ENCODE measurements at places on chromosomes 3 and 15.
A peak's percentile ranks its signal among the peaks of the same experiment; 100 is the strongest.

DNA sequence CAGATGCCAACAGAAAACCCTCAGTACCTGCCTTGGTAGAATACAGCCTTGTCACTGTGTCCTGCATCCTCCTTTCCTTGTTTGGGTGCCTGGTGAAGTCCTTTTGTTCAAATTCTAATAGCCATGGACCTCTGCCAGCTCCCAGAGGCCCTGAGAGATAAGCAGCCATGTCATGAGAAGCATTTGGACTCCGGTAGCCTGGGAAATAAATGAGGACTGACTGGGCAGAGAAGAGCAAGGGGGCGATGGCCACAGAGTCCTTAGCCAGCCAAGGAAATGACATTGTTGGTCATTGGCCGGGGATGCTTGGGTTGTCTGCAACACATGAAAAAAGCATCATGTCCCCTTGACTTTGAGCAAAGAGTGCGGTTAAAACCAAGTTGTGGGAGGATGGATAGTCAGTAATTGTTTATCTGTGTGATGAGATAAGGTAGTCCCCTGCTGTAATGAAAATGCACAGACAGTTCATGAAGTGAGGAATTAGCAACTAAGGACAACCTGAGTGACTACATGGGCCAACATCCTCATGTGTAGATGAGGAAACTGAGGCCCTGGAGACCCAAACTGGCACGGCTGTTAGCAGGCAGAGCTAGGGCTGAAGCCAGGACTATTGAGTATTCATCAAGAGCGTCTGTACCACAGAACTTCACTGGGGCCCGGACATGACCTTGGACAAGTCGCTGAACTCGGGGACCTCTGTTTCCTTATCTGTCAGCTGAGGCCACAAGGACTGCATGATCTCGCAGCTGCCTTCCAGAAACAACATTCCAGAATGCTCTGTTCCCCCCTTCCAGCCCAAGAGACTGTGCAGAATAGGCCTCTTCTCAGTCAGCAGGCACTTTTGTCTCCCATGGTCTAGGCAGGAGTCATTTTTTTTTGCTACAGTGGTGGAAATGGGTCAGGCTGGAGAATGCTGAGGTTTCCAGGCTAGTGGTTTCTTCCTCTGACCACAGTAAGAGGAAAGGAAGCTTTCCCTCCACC lies 90.5 kb upstream of the CTDSPL start:
- no peak for DNase-seq

DNA sequence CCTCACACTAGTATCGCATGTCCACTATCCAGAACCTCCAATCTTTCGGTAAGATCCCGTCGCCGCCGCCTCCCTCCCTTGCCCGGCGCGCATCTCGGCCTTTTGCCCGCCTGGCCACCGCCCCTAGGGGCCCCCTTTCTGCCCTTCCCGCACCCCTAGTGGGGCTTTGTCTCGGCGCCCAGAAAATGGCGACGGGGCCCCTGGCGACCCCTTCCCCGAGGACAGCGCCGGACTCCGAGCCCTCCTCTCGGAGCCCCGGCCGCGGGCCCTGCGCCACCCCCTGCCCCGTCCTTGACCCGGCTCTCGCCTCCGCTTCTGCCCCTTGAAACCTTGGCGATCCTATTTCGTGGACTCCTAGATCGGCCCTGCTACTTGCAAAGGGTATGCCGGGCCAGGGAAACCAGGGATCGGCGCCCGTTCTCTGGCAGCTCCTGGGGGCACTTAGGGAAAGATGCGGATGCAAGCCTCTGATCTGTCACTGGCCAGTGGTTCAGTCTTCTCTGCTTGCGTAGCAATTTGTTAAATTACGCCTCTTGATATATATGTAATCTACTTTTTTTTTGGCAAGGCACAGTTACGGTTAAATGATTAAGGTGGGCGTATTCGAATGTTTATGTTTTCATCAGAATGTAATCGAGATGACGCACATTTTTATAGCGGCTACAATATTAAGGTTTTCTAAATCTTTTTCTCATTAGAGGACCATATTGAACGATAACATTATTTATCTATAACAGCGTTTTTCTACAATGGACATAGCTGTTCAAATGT lies 603 bp downstream of the EIF1B start:
- peak; percentile 22 for DNase-seq

- no peak for DNase-seq
Measured at GRCh38 chr3:126106336-126107202, 22.6 kb upstream of the SLC41A3 start.

GRCh38 chr3:23923786-23924185 lies 6.9 kb downstream of the RPL15 start:
- DNase-seq, result no peak

GRCh38 chr15:31262901-31263671 lies 63.5 kb upstream of the KLF13 start:
- DNase-seq, result no peak

GRCh38 chr3:184815046-184815930 lies 3.3 kb downstream of the VPS8 start:
- DNase-seq, result no peak

- no peak for DNase-seq
Measured at GRCh38 chr15:59591356-59591755, 20.2 kb upstream of the GCNT3 start.

DNA sequence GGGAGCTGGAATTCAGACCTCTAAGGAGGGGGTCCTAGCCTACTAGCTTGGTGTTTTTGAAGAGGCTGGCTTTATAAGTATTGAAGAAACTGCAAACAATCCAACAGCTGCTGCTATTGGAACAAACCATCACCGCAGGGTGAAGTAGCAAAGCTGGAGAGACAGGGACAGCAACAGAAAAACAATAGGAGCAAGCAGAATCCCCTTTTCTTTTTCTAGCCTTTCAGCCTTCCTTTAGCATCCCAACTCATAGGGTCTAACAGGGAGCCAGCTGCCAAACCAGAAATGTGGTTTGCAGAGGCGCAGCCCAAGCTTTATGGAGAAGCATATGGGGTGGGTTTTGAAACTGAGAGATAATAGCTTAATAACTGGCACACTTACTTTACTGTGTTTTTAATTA lies 106.2 kb upstream of the CHMP2B start:
- DNase-seq, result no peak

GRCh38 chr3:31699309-31699953 lies 166.7 kb downstream of the STT3B start:
- no peak for DNase-seq

DNA sequence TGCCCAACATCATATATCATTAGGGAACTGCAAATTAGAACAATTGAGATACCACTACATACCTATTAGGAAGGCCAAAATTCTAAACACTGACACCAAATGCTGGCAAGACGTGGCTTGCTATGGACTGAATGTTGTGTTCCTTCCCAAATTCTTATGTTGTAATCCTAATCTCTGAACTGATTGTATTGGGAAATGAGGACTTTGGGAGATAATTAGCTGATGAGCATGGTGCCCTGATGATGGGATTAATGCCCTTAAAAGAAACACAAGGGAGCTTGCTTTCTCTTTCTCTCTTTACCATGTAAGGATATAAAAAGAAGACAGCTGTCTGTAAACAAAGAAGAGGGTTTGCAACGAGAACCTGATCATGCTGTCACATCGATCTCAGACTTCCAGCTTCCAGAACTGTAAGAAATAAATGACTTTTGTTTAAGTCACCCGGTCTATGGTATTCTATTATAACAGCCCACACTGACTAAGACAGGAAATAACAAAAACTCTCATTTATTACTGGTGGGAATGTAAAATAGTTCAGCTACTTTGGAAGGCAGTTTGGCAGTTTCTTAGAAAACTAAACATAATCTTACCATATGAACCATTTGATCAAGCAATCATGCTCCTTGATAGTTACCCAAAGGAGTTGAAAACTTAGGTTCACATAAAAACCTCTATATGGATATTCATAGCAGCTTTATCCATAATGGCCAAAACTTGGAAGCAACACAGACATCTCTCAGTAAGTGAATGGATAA lies 458.3 kb upstream of the CBLB start:
- DNase-seq, result no peak

- no peak for DNase-seq
Measured at GRCh38 chr3:30855400-30856292, 38.8 kb downstream of the GADL1 start.

DNA sequence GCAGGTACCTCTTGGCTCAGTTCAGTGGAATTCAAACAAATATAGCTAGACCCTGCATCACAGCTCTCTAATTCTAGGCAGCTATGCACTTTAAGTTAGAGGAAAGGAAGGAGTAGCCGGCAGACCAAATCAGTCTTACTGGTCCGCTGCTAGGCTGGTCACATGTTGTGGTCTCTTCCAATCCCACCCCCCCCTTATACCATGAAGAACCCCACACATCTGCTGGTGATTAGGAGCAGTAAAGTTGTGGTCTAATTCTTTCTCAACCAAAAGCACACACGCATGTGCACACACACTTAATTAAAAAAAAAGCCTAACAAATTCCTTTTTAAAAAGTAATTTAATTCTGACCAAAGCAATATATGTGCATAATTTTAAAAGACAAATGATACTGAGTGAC lies 16.7 kb upstream of the SH3GL3 start:
- DNase-seq, result no peak

- DNase-seq, result no peak
Measured at GRCh38 chr3:50612234-50612882, 784 bp upstream of the CISH start.

- DNase-seq, result no peak
Measured at GRCh38 chr3:109644332-109644731, 307.0 kb upstream of the DPPA4 start.

GRCh38 chr15:69755551-69756310 lies 303.1 kb downstream of the RPLP1 start:
- DNase-seq, result peak; percentile 50

DNA sequence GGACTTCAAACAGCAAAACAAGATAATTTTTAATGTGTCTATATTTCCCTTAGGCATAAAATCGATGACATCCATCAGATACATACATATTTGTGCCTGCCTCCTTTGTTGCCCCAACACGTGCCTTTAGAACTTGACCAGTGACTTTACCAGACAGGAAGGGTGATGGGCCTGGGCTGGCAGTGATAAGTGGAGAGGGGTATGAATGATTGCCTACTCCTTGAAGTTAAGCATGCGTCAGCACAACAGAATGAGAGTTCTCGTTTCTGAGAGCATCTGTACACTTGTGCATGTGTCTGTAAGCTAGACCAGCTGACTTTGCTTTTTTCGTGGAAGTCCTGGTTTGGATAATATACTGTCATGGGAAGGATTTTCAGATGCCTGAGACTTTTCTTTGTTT lies 54.9 kb upstream of the COL6A6 start:
- no peak for DNase-seq

- no peak for DNase-seq
Measured at GRCh38 chr15:74630284-74631086, 14.8 kb downstream of the CLK3 start.

- DNase-seq, result no peak
Measured at GRCh38 chr3:67976663-67977062, 322.3 kb upstream of the SUCLG2 start.

DNA sequence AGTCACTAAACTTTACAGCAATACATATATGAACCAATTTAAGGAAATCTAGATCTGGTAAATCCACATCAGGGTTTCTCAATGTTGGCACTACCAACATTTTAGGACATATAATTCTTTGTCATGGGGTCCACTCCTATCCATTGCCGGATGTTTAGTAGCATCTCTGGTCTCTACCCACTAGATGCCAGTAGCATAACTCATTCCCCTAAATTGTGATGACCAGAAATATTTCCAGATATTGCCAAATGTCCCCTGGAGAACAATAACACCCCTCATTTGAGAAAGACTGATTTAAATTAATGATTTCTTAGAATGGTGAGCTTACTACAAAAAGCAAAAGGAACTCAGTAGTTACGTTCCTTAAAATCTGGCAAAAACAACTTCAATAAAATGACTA lies 23.1 kb upstream of the ANKRD28 start:
- DNase-seq, result no peak

DNA sequence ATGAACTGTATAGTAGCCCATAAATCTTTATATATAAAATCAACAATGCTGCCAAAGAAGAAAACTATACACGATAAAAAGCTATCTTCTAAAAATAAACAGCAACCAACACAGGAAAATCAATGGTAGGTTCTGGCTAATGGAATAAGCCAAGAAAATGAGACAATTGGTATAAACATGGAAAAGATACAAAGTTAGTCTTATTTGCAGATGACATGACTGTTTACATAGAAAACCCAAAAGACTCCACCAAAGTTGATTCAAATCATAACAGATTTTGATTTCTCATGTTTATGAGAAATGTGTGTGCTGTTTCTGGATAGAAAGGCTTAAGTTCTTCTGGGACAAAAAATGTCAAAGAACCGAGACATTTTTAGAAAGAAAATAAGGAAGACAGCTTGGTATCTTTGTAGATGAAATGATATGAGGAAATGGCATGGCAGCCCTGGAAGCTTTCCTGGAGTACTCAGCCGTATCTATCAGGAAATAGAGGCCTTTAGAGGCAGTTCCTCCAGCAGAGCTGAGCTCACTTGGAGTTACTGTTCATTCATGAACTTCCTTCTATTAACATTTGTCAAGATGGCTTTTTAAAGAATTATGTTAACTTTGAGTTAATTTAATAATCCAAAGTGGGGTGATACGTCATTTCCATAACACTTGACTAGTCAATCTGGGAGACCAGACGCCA lies 36.7 kb upstream of the VILL start:
- DNase-seq, result no peak

DNA sequence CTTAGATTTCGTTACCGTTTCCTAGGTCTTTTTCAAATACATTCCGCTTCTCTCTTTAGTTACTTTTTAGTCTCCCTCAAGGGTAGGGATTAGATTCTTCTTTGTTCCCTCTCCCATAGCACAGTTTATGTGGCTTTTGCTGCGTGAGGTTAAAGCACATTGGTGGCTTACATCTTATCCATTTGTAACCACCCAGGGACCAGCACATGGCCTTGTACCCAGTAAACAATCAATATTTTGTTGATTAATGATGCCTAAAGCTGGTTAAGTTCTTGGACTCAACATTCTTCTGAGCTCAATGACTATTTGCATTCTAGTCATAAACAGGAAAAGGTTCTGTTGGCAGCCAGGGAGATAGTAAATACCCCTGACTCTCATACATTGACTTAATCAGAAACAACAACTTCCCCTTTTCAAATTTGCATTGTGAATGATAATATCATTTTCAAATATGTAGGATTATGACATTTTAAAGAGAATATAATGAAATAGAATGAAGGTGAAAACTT lies 60.2 kb downstream of the CACNA1D start:
- peak; percentile 17 for DNase-seq

DNA sequence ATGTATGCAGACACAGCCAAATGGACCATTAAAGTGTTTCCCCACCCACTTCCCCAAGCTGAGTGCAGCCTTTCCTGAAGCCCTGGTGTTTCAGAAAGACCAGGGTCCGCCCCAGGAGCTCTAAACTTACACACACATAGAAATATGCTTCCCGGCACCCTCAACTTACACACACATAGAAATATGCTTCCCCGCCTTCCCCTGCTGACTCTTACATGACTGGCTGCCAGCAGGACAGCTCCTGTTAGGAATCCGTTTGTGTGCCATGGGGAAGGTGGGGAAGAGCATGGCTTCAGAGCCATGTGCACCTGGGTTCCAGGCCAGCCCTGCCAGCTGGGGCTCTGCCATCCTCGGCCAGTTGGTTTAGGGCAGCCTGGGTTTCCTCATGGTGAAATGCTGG lies 3.6 kb downstream of the CLEC3B start:
- no peak for DNase-seq

DNA sequence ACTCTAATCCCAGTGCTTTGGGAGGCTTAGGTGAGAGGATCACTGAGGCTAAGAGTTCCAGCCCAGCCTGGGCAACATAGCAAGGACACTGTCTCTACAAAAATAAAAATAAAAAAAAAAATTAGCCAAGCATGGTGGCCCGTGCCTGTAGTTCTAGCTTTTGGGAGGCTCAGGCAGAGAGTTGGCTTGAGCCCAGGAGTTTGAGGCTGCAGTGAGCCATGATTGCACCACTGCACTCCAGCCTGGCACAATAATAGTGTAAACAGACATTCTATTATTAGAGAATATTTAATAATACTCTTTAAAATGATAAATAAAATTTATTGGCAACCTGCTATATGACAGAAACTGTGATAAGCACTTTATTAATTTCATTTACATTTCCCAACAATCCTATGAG lies 908.9 kb downstream of the TUSC7 start:
- no peak for DNase-seq
